D721Med (cell line): ENCODE measurements at places on chromosomes 5 and 9.

DNA sequence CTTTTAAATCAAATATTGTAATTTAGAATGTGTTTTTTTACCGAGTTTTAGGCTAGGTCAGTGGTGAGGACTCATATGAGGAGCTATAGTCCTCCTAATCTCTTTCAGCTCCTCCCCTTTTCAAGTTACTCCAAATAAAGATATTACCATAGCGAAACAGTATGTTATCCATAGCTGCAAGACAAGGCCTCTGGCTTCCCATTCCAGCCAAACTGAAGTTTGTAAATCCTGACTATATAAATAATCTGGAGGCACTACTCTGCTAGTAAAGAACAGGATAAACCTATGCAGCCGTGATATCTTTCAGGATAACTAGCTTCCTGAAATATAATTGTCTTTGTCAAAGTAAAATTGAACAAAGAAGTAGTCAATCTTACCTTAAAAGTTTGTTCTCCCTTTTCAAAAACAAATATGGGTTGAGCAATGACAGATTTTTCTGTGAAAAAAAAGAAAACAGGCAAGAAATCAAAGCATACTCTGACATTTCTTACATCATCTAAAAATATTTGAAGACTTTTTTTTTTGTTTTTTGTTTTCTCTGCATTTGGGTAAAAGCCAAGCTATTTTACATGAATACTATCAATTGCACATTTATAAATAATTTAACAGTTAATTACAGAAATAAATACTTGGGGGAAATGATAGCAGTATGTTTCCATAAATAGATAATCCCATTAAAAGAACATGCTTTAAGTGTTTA lies 29.3 kb upstream of the NADK2 start:
- no peak for DNase-seq

DNA sequence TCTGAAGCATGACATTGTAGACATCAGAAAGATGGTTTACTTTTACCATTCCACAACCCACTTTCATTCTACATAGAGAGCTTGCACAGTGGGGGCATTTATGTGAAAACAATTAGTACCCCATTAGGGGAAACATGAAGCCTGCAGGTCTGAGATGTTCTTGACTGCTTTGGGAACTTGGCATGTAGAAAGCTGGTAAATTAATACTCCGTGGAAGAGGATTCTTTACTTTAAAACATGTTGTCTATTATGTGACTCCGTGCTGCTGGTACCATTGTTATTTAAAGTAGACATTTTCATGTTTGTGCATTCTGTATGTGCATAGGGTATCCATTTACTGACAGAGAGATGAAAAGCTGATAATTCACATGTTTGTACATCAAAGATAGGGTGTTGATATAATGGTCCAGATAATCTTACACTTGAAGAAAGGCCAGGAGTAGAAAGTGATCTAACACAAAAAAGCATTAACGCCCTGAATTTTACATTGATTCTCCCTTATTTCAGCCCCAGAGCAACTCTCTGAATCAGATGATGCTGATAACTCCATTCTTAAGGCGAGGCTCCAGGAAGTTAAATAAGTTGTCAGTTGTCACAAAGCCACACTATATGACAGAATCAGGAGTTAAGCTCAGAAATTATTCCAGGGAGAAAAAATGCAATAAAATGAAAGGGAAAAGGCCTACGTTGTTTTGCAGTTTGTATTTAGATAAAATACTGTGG lies 50.1 kb upstream of the CD180 start:
- DNase-seq: no peak

GRCh38 chr9:131476777-131477345 lies 25.9 kb upstream of the POMT1 start:
- DNase-seq: no peak

GRCh38 chr5:25160891-25161290 lies 516.1 kb upstream of the CDH10 start:
- DNase-seq: no peak

DNA sequence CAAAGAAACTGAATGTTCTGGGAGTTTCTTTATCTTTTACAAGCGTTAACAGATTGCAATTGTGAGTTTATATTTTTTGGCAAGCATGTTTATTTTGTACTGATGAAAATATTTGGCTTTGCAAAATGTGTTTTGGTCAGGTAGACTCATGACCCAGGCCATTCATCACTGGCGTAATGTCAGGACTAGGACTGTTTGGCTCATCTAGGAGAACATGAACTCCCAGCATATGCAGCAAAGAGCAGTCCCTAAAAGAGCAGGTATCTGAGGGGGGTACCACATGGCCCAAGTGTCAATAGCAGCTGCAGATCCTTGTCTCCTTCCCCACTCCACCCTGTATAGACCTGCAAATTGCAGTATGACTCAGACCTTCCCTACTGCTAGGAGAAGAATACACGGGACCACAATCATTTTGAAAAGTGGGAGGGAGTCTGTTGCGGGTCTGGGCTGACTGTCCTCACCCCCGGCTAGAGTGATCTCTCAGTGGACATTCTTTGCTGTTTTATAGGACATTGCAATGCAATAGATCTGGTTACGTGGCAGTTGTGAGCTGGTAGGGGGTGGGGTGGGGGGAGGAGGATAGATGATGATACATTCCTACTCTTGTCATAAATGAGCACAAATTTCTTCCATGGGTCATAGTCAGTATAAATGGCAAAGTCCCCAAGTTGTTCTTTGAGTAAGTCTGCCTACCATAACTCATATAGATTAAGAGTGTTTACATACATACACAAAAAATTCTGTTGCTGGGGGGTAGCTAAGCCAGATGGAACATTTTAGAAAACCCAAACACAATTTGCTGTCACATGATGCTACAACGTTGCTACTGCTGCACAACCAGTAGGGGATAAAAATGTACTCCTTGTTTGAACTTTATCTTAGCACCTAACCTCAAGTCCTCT lies 20.8 kb upstream of the SNCAIP start:
- DNase-seq: no peak

DNA sequence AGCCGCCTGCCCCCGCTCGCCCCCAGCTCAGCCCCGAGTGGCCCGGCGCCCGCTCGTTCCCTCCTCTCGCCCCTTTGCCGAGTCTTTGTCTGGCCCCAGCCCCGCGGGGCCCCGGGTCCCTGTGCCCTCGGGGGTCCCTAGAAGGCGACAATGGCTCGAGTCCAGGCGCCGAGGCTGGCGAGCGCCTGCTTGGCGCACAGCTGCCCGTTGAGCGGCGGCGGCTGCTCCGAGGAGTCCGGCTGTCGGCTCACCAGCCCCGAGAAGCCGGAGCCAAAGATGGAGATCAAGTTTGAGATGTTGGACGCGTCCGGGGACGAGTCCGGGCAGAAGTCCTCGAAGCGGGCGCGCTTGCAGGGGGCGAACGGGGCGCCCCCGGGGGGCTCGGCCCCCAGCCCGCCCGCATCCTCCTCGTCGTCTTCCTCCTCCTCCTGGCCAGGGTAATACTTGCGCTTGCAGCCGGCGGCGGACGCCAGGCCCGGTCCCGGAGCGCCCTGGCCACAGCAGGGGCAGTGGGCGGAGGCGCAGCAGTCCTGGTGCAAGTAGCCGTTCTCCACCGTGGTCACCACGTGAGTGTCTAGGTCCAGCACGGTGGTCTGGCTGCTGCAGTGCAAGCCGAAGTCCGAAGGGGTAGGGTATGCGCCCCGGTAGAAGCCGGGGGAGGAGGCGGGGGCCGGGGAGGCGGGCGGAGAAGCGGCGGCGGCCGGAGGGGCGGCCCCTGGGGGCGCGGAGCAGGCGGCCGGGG lies 1.2 kb downstream of the IER5L start:
- peak; percentile 31 for DNase-seq

- DNase-seq: no peak
These were observed 66.5 kb downstream of the TEX10 start for GRCh38 chr9:100286257-100286656.

DNA sequence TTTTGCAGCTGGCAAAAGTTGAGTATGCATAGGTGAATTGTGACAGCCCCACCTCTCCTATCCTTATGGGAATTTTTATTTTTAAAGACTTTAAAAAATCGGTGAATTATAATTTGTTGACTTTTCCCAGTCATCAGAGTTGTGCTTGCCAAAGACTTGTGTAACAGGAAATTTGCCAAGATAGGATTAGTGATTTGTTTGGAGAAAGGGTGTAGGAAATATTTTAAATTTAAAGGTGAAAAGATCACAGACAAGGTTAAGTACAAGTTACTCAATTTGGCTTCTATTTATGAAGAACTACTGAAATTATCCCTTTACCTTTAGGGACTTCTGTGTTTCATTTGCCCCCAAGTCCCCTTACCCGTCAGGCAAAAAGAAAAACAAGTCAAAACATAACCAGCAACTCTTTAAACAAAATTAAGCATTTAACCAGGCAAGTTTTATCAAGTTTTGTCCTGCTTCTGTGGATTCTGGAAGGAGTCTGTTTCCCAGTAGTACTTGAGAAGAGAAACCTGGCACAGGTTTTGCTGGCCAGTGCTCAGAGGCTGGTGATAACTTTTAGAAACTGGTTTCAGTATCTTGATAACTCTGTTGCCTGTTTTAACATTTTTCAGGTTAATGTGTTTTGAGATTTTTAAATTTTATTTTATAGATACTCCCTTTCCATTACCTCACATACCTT lies 285.4 kb downstream of the MAST4 start:
- no peak for DNase-seq

- DNase-seq: no peak
These were observed 86.6 kb upstream of the ANKH start for GRCh38 chr5:14958188-14958587.

GRCh38 chr9:12697719-12698118 lies 4.5 kb downstream of the TYRP1 start:
- DNase-seq: no peak

DNA sequence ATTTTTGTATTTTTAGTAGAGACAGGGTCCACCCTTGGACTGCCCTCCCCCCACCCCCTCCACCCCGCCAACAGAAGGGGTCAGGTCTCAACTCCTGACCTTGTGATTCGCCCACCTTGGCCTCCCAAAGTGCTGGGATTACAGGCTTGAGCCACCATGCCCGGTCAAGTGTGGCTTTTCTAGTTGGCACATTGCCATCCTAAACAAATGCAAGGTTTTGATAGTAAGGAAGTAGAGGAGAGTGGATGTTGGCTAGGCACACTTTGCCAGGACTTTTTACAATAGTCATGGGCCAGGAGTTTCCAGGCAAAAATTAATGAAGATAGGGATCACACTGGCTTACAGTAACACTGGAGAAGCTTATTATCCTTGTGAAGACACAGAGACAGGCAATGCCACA lies 62.4 kb downstream of the GALNT12 start:
- DNase-seq: no peak

DNA sequence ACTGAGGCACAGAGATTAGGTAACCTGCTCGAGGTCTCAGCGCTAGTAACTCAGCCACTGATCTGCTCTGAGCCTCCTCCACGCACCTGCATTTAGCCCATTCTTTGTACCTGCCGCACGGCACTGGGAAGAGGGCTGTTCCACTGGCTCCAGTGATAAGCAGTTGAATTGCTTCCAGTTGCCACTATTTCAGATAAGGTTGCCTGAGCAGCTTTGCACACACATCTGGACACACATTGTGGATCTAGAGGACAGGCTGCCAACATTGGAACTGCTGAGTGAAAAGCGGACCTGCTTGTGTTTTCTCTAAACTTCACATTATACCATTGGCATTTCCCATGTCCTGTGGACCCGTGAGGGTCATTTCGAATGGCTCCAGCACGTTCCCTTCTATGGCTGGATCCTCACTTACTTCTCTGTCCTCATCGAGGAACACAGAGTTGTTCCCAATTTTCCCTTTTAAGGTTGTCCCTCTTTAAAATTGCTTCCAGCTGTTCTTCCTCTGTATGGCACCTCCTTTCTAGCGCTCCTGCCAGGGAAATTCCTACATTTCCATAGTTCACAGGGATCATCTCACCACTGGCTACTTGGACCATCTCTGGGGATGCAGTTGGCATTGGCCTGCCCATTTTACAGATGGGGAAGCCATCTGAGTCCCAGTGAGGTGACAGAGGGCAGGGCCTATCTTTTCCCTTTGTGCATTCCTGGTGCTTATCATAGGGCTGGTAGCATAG lies 45.9 kb upstream of the RPL26L1 start:
- no peak for DNase-seq

DNA sequence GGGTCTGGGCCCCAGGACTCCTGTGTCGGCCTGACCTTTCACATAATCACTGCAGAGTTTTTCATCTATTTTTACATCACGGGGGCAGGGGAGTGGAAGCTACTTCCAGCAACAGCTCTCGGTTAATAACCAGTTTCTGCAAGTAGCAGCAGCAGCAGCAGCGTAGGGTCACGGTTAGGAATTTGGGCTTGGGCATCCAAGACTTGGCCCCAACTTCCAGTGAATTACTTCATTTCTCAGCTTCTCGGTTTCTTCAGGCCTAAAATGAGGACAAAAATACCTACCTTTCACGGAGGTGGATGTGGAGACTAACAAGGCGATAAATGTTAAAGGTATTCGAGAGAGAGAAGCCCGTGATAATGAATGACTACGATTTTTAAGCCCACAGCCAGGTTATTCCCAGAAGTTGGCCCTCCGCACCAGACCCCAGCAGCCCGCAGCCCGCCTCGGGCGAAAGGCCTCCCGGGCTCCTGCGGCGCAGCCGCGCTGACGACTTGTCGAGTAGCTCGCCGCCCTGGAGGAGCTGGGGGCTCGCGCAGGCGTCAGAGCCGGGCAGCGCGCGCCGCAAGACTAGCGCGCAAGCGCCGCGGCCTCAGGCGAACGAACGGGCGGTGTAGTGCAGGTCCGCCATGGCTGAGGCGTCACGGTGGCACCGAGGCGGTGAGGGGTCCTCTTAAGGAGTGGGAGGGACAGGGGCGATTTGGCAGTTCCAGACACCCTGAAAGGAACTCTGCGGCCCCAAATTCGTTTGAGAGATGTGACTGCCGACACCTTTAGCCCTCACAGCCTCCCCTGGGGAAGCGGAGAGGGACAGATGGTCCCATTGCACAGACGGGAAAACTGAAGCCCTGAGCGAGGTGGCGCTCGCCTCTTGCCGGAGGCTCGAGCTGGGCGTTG lies at the start of gene PKD2L2:
PKD2L2 (plus strand) TSS at position 595 of the 897 bp plus-strand sequence; CDS start at position 630, 35 bp downstream.
- no peak for DNase-seq

- DNase-seq: no peak
These were observed 217.4 kb upstream of the ADAMTSL1 start for GRCh38 chr9:18256568-18256967.

GRCh38 chr9:128928624-128929023 lies 7.8 kb downstream of the PHYHD1 start:
- no peak for DNase-seq
